ENCODE measurements at places on chromosomes 5 and 9.

GRCh38 chr9:128383007-128383753 lies 12.0 kb downstream of the URM1 start:
- DNase-seq: no peak

GRCh38 chr9:34986540-34987047 lies 3.0 kb upstream of the DNAJB5 start:
- DNase-seq: peak; percentile 91

DNA sequence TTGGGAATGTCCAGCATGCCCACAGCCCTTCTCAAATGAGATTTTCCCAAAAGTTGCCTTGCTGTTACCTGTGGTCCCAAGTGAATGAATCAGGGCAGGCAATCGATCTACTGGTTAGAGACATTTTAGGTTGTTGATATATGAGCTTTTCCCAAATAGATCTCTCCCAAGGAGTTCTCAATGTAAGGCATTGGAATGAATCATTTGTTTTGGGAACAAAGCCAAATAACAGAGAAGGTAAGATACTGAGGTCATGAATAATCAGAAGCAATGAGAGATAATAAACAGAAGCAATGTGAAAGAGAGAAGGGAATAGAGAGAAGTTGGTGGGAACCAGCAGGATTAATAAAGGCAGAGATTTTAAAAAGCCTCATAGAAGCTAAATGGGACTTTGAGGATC lies 93.6 kb upstream of the FER start:
- no peak for DNase-seq

GRCh38 chr5:54301849-54302248 lies 8.5 kb downstream of the ARL15 start:
- peak; percentile 14 for DNase-seq

DNA sequence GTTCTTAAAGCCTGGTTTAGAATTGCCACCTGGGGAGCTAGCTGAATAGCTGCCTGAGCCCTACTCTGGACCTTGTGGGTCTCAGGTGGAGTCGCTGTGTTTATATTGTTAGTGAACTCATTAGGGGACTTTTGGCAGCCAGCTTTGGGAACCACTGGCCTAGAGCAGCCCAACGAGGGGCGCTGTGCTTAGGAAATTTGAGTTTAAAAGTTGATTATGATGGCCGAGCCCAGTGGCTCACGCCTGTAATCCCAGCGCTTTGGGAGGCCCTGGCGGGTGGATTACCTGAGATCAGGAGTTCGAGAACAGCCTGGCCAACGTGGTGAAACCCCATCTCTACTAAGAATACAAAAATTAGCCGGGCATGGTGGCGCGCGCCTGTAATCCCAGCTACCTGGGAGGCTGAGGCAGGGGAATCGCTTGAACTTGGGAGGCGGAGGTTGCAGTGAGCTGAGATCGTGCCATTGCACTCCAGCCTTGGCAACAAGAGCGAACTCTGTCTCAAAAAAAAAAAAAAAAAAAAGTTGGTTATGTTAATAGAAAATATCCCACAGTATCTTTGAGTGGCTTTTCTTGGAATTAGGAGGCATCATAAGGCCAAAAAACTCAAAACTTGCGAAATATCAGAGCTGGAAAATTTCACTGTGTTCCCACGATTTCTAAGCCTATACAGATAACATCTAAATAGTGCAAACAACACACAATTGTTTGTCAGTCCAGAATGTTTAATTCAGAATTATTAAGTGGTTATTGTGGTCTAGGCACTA lies 809 bp downstream of the MCCC2 start:
- DNase-seq: peak; percentile 6

GRCh38 chr9:114718801-114719221 lies 36.8 kb upstream of the TEX48 start:
- no peak for DNase-seq

DNA sequence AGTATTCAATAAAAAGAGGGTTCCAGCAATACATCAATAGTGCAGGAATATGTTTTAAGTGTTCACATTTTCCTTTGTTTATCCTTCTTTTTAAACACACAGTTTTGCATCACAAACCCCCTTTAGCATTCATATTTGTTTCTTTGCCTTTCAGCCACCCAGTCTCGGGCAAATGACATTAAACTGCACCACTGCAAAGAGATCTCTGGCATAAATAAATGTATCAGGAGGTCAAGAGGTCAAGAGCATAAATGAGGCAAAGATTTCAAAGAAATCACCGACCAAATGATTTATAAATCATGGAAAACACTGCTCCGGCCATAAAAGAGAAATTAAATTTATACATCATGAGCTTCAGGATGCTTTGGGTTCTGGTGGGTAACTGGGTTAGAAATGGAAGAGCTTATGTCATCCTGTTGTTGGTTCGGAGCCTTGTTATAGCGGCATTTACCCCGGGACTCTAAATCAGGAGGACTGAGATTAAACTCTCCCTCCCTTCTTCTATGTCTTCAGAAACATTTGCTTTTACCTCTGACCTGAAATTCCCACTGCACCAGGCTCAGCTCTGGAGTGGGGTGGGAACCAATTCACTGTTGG lies 449.6 kb upstream of the CLINT1 start:
- no peak for DNase-seq

DNA sequence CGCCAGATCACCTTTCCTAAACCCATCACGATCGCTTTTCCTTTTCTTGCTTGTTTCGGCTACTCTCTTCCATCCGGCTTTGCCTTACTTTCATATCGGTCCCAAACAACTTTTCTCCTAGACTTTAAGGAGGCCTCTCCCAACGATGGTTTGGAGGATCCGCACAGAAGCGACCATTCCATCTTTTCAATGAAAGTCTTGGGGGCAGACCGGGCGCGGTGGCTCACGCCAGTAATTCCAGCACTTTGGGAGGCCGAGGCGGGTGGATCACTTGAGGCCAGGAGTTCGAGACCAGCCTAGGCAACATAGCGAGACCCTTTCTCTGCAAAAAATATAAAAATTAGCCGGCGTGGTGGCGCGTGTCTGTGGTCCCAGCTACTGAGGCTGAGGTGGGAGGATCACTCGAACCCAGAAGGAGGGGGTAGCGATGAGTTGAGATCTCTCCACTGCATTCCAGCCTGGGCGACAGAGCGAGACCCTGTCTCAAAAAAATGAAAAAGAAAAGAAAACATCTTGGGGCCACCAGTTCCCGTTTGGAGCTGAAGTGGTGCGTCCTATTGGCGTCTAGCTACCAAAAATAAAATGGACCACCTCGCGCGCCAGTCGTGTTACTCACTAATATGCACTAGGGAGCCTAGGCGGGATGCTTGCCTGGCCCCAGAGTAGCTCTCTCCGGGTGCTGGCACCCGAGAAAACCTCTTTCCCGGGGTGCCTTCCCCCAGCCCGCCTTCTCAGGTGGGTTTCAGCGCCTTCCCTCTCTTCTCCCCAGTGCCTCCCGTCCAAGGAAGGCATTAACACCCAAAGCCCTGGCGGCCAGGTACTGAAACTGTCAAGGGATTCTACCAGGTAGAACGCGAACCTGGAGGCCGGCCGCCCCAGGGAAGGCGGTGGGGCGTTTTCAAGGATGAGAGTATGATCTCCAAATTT lies 800 bp upstream of the AP3B1 start:
- DNase-seq: peak; percentile 41

GRCh38 chr5:26669523-26669922 lies 368.9 kb downstream of the CDH9 start:
- no peak for DNase-seq

DNA sequence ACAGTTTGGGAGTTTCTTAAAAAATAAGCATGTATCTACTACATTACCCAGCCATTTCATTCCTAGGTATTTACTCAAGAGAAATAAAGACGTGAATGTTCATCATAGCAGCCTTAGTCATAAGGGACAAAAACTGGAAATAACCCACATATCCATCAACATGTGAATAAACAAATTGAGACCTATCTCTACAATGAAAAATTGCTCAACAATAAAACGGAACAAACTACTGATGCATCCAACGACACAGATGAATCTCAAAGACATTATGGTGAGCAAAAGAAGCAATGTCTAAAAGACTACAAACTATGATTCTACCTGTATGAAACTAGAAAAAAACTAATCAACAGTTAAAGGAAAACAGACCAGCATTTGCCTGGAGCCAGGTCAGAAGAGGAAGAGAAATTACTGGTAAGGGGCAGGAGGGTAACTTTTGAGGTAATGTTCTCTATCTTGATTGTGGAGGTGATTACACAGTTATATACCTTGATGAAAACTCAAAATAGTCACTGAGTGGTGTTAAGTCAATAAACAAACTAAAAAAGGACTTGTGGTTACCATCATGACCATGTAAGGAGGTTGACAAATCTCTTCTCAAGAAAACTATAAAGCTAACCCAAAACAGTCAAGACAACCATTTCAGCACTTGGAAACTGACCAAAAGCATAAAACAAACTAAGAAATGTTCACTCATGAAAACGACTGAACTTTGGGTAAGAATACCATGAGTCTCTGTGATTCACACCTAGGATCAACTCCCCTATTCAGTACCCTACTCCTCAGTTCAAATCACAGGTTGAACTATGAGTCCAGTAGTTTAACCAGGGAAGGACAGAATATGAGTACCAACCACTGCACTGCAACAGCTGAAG lies 10.4 kb downstream of the UIMC1 start:
- DNase-seq: peak; percentile 47

Measured in suppressor macrophage treated with lipopolysaccharide for 1 hour (primary cell).